ENCODE measurements at places on chromosomes 3 and 15.

- no peak for DNase-seq
These were observed 18.2 kb upstream of the FHIT start for GRCh38 chr3:61269435-61269834.

- DNase-seq: no peak
These were observed 19.1 kb upstream of the AKAP13 start for GRCh38 chr15:85361323-85361722.

DNA sequence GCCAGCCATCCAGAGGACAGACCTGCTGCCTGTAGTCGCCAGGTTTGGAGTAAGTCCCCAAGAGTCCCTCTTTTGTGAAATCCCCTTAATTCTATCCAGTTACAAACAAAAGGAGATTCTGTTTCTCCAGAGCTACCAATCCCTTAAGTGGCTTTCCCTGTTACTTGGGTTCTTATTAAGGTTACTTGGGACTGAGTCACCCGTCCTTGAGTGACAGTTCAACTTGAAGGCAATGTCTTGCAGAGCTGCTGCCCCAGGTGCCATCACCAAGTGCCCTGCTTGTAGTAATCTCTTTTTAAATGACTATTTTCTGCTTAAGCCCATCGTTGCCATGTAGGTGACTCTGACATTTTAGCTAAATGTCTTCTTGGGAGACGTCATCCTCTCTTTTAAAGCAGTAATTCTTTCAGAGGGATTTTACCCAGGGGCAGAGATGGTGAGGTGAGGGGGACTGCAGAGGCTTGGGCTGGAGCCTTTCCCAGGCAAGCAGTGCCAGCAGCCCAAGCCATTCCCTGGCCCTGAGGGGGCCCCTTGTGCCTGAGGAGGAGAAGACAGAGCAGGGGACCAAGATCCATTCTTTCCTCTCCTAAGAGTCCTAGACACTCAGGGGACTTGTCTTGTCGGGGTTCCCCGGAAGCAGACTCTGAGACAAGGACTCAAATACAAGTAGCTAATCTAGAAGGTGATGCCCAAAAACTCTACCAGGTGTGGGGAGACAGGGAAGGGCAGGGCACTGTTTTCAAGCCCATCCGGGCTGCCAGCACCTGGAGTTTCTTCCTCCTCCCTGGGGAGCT, 253.7 kb downstream of the PLCL2 start:
- DNase-seq: no peak

DNA sequence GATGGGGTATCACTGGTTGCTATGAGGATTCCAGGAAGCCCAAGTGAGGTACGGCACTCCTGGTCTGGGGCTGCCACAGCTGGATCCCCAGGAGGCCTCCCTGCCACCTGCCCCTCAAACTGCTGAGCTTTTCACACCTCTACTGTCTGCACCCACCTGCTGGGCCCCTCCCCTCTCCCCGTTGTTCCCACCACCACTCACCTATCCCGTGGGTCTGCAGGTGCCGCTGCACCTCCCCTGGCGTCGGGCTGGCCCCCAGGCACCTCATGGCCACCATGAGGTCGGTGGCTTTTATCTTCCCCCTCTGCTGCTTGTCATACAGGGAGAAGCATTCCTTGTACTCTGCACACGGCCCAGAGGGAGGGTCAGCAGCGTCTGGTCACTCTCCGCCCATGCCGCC, 5.8 kb downstream of the CALML4 start:
- DNase-seq: no peak

DNA sequence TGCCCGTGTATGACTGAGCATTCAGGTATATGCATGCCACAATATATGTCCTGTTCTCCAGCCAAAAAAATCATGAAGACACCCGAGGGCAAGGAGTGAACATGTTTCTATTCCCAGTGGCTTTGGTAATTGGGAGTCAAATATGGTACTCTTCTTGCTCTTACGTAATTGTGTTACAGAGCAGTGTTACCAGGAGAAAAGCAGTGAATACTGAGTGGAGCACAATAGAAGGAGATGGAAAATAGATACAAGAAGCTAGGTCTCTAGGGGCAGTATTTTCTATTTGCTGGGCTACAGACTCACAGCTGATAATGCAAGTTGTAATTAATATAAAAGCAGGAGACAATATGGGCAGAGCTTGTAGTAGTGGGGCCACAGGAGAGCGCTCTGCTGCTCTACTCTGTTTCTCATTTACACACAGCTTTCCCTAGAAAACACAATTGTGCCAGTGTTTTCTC, 13.2 kb downstream of the MEIS2 start:
- DNase-seq: no peak

DNA sequence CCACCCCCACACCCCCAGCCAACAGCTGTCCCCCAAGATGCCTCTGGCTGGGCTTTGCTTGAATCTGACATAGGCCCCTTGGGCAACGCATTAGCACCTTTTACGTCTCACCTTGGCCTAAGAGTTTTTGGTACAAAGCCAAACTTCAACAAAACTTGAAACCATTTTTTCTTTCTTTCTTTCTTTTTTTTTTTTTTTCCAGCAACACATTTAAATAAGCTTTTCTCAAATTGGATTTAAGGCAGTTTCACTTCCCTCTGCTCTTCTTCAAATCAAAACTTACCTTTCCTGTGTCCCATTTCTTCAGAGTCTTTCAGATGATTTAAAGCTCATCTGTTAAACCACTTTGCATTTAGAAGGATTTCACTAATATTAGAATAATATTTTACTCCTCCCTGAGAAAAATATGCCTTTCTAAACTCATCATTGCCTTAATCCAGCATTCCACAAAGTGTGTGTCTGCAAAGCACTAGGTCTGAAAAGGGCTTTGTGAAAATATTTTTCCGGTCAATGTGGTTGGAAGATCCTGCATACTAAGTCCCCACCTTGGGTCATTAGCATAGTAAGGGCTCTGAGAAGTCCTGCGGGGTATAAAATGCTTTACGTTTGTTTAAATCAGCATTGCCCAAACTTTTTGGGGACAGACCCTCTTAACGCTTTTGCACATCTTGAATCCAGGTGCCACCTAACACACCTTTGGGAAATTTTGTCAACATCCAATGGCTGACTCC, 217.0 kb downstream of the TLE3 start:
- DNase-seq: no peak

GRCh38 chr3:65231544-65231943, 543.7 kb upstream of the ADAMTS9 start:
- no peak for DNase-seq

DNA sequence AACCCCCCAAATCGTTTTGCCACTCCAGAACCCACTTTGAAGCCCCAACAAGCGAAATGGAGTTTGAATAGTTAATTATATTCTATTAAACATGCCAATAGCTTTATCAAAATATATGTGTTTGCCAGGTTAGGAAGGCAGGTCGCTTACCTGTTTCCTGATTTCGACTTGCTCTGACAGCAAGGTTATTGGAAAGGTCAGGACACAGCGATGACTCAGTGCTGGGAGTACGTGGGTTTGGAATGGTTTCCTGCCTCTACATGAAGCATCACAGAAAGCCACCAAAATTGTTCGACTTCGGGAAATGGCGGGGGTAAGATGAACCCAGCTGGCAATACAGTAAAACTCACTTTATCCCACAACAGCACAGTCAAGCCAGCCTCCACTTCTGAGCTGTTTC, 135.6 kb upstream of the ABI3BP start:
- DNase-seq: no peak

GRCh38 chr3:141326123-141326522, 42.2 kb upstream of the ZBTB38 start:
- DNase-seq: no peak

- no peak for DNase-seq
These were observed 175.1 kb upstream of the ATP11B start for GRCh38 chr3:182618085-182618732.

DNA sequence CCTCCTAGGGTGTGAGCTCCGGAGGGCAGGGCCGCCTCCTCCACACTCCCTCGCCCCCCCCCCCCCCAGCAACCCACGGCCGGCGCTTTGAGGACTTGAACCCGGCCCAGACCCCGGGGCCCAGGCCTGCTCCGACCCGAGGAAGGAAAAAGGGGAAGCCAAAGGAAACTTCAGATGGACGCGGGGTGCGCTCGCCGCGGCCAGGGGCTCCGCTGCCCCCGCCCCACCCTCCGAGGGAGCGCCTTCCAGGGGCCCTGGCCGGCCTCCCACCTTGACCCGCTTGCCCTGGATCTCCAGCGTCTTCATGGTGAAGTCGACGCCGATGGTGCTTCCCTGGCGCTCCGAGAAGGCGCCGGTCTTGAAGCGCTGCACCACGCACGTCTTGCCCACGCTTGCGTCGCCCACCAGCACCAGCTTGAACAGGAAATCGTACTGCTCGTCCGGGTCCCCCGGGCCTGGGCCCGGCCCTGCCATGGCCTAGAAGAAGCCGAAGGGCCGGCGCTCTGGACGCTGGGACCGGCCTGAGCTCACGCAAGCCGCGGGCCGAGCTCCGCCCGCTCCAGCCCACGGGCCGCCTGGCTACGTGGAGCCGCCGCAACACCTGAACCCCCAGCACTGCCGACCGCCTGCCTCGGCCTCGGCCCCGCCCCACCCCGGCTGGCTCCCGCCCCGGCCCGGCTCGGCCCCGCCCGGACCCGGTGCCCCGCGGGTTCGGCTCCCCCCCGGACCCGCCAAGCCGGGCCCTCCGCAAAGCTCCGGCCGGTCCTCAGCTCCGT, 400 bp downstream of the RAB43 start:
- no peak for DNase-seq

DNA sequence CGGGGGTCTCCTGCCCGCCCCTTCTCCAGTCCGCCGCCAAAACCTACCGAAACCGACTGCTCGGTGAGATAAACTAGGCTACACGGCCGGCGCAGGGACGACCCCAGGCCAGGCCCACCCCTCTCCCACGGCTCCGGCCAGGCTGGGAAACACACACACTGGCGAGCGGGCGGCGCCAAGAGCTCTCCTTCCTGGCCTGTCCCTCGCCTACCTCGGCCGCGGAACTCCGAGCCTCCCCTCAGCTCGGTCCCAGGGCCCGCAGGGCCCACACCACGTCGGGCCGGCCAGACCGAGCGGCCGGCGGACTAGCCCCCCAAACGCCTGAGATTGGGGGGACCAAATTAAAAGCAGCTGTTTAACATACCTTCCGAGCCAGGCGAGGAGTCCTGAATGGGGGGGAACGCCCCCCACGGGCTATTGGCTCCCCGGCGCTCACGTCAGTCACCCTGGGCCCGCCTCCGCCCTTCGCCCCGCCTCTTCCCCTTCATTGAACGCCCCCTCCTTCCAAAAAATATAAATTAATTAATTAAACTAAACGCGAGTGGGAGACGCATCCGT, 4.0 kb upstream of the SIN3A start:
- DNase-seq: peak; percentile 68

- DNase-seq: no peak
These were observed 242.1 kb downstream of the THSD4 start for GRCh38 chr15:71357321-71357732.

DNA sequence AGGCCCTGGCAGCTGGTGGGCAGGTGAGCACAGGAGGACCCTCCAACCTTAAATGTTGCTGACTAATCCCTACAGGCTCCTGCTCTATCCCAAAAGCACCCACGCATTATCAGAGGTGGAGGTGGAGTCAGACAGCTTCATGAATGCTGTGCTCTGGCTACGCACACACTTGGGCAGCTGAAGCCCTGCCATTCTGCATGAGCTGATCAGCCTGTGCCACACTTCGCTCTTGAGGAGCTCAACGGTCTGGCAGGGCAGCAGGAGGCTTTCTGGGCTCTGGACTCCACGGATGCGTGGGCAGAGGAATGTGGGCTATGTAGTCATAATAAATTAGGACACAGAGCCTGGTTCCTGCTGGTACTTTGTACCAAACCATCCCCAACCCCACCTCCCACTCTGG, 6.1 kb downstream of the MST1 start:
- DNase-seq: no peak

DNA sequence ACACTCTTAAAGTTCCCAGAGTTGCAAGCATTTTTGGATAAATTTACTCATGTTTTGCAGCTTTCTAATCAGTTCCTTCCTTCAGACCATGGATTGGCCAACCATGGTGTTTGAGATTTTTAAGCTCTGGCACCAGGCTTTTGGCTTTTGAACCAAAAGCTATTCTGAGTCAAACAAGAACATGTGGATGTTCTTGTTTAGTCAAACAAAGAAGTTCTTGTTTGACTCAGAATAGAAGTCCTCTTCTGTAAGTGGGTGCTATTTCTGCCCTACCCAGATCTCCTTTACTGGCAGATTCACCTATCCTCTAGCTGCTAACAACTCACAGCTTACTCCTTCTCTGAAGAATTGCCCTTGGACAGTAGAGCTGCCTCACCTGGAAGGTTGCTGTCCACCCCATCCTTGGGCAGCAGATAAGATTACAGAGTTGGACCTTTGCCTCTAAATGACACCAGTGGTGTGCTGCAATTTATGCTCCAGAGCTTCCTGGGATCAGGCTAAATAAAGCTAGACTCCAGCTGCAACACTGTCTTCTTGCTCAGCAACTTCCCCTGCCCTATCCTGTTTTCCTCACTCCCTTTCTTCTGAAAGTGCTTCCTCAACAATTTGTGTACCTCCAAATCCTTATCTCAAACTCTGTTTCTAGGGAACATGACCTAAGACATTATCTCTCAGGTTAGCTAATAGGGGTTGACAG, 65.6 kb downstream of the COL6A6 start:
- DNase-seq: no peak

DNA sequence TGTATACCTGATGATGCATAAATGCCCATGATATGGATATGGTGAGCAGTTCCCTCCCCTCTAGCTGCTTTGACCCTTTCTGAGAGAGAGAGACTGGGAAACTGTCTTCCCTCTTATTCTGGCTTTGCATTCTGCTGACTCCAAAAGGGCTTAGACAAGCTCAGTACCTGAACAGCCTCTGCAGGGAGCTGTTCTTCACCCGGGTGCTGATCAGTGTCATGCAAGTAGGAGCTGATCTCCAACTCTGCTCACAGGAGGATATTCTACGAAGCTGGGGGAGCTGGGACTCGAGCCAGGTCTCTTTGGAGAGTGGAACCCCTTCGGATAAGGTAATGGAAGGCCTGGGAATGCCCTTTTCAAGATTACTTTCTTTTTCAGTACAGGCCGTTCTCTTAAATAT, 237.1 kb downstream of the RYR3 start:
- DNase-seq: no peak

DNA sequence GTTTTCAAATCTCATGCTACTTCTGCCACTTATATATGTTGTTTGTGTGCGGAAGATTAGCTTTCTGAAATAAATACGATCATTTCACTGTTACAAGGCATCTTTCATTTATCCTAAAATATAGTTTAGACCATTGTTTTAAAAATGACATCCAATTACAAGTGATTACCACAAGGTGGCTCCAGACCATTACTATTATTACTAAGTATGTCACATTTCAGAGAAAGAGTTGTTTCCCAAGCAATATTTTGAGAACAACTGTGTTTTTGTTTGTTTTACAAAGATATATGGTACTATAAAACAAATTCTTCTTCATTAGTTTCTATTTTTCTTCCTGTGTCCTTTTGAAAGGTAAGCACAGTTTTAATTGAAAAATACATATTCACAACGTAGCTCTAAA, 136.0 kb upstream of the RAP2B start:
- no peak for DNase-seq

GRCh38 chr15:40267670-40268069, 15.2 kb downstream of the ANKRD63 start:
- no peak for DNase-seq

GRCh38 chr15:41233367-41233771, 2.3 kb downstream of the CHP1 start:
- no peak for DNase-seq

GRCh38 chr15:48006031-48006511, 114.7 kb upstream of the SLC24A5 start:
- DNase-seq: no peak
